NCI-H1930 (cell line): ENCODE measurements at places on chromosomes 7 and 10.

DNA sequence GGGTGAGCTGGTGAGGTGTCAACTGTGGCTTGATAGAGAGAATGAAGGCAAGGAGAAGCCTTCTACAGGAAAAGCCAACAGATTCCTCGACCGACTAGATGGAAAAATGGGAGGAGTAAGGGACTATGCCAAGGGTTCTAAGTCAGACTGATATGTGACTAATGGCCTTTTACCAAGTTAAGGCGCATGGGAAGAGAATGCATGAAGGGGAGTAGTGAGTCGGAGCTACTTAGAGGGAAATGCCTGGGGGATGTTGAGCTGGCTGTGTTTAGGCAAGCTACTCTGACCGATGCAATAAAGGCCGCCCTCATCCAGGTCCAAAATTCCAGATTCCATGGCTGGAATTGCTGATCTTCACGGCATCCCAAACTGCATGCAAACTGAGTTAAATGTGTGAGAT, 48.2 kb downstream of the APBB1IP start:
- no peak for DNase-seq

DNA sequence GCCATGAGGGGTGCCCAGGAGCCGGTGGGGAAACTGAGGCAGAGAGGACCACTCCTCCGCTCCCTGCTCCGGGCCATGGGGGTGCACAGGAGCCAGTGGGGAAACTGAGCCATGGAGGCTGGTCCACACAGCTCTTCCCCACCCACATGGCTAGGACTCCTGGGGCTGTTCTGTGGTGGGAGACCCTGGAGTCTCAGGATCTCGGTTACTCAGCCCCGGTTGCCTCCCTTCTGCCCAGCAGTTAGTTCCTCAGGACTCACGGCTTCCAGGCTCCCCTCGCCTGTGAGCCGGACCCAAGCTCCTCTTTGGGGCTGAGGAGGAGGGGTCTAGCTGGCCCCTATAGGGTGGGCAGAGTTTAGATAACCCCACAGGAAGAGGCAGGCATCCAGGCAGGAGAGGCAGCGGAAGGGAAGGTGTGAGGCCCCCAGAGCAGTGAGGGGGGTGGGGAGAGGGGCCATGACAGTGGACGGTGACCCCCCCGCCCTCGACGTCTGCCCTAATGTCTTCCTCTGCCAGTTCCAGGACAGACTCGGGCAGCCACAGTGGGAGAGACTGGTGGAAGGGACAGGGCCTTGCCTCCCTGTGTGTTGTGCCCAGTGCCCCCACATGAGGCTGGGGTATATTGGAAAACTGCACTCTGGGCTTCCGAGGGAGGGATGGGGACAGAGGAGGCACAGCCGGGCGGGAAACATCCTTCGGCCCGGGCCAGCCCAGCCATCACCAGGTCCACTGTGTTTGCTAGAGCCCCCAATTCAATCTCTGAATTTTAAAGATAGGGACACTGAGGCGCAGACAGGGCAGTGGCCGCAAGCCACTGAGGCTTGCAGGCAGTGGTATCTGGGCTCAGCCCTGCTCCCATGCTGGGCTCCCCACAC, 4.3 kb downstream of the ELFN1 start:
- no peak for DNase-seq

- peak; percentile 18 for DNase-seq
Observed at GRCh38 chr7:142880876-142881505, 4.6 kb downstream of the TRPV6 start.

DNA sequence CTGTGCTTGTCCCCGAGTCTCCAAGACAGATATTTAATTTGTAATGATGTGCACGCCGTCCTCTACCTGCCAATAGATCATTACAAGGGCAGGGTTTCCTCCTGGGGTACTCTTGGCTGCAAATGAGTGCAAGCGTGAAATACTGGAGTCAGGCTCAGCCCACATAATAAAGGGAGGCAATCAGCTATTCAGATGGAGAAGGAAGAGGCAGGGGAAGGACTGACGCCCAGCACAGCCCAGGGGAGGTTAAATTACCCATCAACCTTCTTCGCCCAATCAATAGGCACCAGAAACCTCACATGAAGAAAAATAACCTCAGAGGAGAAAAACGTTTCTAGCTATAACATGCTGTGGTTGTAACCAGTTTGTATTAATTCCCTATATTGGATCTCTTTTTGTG, 544.9 kb upstream of the ADARB2 start:
- no peak for DNase-seq

DNA sequence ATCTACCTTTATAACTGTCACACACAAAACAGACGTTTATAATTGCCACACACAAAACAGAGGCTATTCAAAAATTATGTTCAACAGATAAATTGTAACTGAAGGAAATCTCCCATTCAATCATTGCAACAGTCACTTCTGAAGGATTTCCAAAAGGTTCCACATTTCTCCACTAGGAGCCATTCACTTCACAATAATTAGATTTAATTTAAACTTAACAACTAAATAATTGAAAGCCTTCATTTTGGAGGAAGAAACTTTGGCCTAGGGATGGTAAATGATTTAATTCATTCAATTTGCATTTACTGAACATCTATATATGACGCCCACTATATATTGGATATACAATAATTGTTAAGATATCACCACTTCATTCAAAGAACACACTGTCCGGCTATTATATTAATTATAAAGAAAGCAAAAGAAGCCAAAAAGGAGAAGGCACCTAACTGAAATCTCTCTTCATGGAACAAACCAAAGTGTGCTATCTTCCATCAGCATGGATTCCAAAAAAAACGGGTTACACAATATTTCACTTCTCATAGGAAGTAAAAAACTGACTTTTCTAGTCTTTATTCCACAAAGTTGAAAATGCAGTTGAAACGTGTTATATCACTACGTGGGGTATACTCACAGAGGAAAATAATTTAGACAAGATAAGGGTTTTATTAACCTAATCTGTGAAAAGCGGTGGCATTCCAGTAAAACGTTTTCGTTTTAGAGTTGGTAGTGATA, 1.7 kb downstream of the ATAD1 start:
- DNase-seq = no peak

GRCh38 chr10:106216085-106216484, 948.4 kb downstream of the SORCS1 start:
- DNase-seq = no peak

DNA sequence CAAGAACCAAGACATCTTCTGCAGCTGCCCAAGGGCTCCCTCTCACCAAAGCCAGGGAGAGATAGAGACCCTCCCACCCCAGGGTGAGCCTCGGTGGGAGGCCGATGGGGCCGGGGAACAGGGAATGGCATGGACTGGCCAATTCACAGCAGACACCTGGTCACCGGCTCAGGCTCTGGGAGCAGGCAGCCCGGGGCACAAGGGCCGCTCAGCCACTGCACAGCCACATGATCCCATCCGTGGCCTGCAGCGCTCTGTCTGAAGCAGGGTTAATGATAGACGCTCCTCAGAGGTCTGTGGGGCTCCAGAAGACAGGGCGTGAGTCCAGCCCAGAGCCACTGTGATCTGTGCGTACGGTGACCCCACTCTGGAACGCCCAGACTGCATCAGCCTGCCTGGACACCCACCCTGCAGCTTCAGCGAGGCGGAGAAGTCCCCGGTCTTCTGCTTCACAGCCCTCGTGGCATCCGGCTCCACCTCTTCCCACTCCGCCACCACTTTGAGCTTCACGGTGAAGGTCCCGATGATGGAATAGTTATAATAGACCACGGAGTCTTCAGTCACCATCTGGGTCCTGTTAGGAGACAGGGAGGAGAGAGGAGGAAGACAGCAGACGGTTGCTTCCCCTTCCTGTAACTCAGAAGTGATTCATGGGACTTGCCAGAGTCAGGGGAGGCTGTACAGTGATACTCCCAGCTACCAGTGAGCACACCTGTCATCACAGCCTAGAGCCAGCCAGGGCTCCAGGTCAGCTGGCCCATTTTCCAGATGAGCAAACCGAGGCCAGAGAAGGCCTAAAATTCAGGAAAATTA, 14.0 kb downstream of the TMEM130 start:
- DNase-seq = no peak

GRCh38 chr10:80172896-80173295, 32.4 kb downstream of the ANXA11 start:
- no peak for DNase-seq

DNA sequence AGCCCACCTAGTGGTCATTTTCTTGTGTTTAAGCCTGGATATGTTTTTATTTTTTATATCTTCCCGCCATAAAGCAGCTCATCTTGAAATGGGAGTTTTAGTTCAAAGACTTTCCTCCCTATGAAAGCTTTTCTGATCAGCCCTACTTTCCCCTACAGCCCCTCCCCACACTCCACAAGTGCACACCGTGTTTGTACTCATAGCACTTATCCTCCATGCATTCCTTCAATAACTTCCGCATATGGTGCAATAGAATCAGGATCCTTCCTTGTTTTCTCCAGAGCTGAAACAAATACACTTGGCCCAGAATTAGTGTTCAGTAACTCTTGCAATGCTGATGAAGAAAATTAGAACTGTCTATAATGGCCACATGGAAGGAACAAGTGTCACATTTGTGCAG, 235.9 kb downstream of the KCNMA1 start:
- DNase-seq = no peak

GRCh38 chr7:121167971-121168370, 160.8 kb upstream of the WNT16 start:
- no peak for DNase-seq

DNA sequence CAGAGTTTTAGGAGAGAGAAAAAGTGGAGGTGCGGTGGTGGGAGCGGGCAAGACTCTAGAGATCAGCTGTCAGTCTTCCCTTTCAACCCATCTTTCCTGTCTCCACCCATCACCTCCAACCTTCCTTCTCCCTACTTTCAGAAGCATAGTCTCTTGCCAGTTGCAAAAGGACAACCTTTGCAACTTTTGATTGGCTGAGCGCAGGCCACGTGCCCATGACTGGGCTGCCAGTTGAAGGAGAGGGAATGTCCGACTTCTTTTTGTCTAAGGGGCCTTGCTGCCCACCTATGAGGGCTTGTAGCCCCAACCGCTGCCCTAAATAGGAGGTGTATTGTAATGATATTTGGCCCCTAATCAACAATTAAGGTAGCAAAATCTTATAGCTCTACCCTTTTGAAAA, 12.6 kb downstream of the CYP26A1 start:
- no peak for DNase-seq

- DNase-seq = no peak
Observed at GRCh38 chr10:34237898-34238455, 577.1 kb downstream of the PARD3 start.

DNA sequence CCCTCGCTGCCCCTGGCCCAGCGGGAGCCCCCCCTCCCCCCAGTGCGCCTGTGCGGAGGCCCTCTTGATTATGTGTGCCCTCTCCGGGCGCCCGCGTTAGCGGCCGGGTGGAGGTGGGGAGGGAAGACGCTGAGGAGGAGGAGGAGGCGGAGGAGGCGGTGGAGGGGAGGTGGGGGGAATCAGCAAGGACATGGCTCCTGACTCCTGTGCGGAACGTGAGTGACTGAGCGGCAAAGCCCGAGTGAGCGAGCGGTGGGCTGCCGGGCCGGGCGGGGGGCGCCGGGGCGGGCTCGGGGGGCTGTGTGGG, 201 bp downstream of the MLLT10 start:
- no peak for DNase-seq

DNA sequence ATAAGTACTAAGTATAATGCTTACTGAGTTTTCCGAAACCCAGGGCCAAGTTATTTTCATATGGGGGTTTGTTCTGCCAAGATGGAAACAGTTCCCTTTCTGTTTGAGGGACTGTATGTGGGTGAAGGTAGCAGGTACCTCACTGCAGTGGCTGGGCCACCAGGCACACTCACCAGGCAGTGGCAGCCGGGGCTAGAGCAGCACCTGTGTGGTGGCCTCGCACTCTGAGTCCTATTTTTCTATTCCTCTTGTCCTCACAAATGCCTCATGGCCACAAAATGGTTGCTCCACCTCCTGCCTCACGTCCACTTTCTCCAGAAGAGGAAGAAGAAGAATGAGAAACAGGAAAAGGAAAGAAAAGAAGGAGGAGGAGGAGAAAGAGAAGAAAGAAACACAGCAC, 167.3 kb upstream of the SHH start:
- DNase-seq = no peak

DNA sequence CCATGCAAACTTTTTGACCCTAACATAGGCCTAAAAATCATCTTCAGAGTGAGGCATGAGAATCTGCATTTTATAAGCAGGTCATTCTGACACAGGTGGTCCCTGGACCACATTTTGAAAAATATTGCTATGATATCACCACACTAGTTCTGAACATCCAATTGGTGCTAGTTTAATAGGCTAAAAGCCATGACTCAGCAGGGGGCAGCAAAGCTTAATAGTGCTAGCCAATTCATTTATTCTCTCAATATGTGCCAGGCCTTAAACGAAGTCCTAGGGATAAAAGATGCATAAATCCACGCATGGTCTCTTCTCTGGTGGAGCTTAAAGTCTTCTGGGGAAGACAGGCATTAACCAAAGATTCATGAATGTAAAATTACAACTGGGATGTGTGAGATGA, 10.2 kb upstream of the SLC25A28 start:
- DNase-seq = no peak

DNA sequence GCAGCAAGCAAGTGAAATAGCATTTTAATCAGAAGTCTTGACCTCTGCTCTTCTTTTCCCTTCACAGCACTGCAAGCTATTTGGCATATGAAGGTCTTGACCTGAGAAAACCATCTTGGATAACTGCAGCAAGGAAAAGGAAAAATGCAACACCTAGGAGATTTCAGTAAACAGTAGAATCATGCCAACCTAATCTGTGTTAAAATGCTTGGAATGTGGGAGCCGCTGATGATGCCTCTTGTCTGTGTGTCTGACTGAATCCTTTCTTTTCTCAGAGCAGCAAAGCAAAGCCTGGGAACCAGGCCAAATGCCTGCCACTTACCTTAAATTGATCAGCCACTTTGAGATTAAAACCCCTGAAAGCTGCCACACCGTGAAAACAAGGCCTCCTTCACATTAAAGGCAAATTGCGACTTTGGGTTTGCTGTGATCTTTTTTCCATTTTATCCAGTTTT, 80.4 kb upstream of the CDK6 start:
- DNase-seq = no peak

GRCh38 chr7:52723606-52724005, 311.8 kb upstream of the POM121L12 start:
- no peak for DNase-seq

DNA sequence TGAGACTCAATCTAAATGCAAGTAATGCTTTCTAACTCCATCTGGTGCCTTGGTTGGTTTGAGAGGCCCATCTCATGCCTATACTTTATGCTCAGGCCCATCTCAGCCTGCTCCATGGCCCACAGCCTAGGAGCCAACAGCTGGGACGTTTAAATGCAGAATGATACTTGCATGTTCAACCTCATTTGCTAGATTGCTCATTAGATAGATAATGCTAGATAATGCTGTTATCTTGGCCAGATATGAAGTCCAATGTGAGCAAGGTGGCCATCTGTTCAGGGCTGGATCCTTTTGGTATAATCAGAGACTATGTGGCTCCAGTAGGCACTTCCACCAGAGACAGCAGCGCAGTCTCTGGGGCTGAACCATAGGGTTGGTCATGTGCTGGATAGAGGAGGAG, 321.6 kb upstream of the PHYHIPL start:
- no peak for DNase-seq

DNA sequence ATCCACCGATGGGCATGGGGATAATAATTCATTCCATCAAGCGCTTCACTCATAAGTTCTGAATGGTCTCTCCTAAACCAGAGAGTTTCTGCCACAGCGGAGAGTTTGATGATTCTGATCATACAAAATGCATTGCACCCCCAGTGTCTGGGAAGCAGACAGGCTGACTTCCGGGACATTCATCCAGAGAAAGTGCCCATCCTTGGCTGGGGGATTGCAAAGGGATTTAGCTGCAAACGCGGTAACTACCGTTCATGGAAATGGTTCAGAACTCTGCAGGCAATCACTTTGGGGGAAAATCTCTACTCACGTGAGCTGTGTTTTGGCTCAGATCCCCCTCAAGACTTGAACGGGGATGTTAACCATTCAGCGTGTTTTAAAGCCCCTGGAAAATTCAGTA, 33.4 kb upstream of the CALN1 start:
- no peak for DNase-seq

- no peak for DNase-seq
Observed at GRCh38 chr7:22582863-22583622, 83.1 kb upstream of the STEAP1B start.
